ENCODE measurements at places on chromosomes 12 and 14. TPM values are rescaled to one million over a fixed set of nuclear protein-coding genes. Genes with fewer than 3 reads are reported as not detected.

The INHBE gene
- total RNA-seq, result not detected

The KRT71 gene
- not detected for total RNA-seq

The CABP1 gene
- not detected for total RNA-seq

The MMAB gene
- 14.0 TPM for total RNA-seq

The INSM2 gene
- total RNA-seq, result not detected

The DNAAF2 gene
- total RNA-seq, result 12.3 TPM

The ACOT6 gene
- not detected for total RNA-seq

The SMIM41 gene
- not detected for total RNA-seq

The HOXC13 gene
- total RNA-seq, result not detected

The FLVCR2 gene
- 15.8 TPM for total RNA-seq

The HPD gene
- total RNA-seq, result not detected

The P3H3 gene
- 18.8 TPM for total RNA-seq

The C14orf180 gene
- total RNA-seq, result not detected

The SERPINA1 gene
- total RNA-seq, result 0.23 TPM

The CLEC9A gene
- total RNA-seq, result not detected

The OTOGL gene
- 1.2 TPM for total RNA-seq

The MMP19 gene
- 0.68 TPM for total RNA-seq

The TAS2R20 gene
- 2.2 TPM for total RNA-seq
